ENCODE measurements at places on chromosomes 13 and 19.

DNA sequence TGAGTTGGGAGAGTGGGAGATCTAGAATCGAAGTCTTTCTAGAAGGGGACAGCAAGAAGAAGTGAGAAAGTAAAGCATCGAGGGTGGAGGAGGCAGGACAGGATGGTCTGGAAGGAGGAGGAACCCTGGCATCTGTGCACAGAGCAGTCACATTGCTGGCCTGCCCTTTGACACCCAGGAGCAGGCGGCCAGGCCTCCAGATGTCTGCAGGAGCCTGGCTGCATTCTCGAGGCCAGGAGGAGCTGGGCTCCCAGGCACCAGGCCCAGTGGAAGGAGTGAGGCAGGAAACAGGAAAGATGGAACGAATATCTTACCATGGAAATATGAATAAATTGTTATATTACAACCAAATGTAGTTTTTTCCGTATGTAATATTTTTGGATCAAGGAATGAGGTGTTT is 27.7 kb upstream of the ARGLU1 start:
- no peak for DNase-seq

DNA sequence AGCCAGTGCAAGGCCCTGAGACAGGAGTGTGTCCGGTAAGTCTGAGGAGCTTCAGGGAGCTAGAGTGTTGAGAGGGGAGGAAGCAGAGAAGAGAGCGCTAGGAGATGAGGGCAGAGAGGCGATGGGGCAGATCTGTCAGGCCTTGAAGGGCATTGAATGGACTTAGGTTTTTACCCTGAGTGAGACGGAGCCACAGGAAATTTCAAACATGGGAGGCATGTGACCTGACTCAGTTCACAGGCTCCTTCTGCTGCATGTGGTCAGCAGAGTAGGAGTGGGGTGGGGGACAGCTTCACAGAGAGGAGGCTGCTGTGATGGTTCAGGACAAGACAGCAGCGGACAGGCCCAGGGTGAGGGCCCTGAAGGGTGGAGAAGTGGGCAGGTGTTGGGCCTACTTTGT is 2.5 kb upstream of the FAM98C start:
- DNase-seq, result no peak

GRCh38 chr19:49824662-49825061 is 6.6 kb downstream of the MED25 start:
- no peak for DNase-seq

GRCh38 chr19:49823472-49823871 is 5.4 kb downstream of the MED25 start:
- DNase-seq, result no peak

GRCh38 chr19:51808333-51808986 is 13.5 kb downstream of the FPR3 start:
- DNase-seq, result no peak

Data from cerebellar nuclear complex (tissue), 1 donor.